ENCODE measurements at places on chromosomes 3 and 15. TPM values are rescaled to one million over a fixed set of nuclear protein-coding genes. Genes with fewer than 3 reads are reported as not detected.

Gene GOLGA8S
- 0.24 TPM for total RNA-seq

Gene RBPMS2
- total RNA-seq = 7.9 TPM

Gene MORC1
- not detected for total RNA-seq

- no peak overlapping the region for H3K4me3 ChIP-seq
- no peaks in the 10 kb centered on the region for H3K36me3 ChIP-seq
- H3K27ac ChIP-seq = no peak overlapping the region
- no peaks in the 10 kb centered on the region for H3K4me1 ChIP-seq
- H3K27me3 ChIP-seq = no peaks in the 10 kb centered on the region
These were observed 13.4 kb downstream of the B3GNT5 start for GRCh38 chr3:183266454-183266853.

DNA sequence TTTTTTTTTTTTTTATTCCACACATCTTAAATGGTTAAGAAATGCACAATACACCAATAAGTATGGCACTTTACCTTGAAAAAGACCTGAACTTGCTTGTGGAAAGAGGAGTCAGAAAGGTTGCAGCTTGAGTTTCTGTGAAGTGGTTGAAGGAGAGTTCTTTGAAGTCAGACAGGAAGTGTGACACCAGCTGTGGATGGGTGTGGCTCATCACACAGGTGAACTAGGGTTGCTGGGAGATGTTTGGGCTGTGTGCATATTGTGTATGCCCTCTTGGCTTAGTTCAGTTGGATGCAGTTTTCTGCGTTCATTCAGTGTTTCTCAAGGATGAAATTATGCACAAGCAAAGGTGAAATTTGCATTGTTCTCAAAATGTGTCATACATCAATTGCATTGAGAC lies 6.3 kb downstream of the AEN start:
- no peak for DNase-seq
- no peaks in the 10 kb centered on the region for H3K4me1 ChIP-seq
- no peaks in the 10 kb centered on the region for H3K27me3 ChIP-seq
- H3K36me3 ChIP-seq = no peaks in the 10 kb centered on the region
- H3K4me3 ChIP-seq = no peak overlapping the region

- no peaks in the 10 kb centered on the region for H3K4me1 ChIP-seq
- no peak overlapping the region for H3K27ac ChIP-seq
- no peak overlapping the region for H3K4me3 ChIP-seq
- no peaks in the 10 kb centered on the region for H3K27me3 ChIP-seq
- H3K36me3 ChIP-seq = no peaks in the 10 kb centered on the region
These were observed 41.1 kb upstream of the SEC61A1 start for GRCh38 chr3:128011140-128011539.

DNA sequence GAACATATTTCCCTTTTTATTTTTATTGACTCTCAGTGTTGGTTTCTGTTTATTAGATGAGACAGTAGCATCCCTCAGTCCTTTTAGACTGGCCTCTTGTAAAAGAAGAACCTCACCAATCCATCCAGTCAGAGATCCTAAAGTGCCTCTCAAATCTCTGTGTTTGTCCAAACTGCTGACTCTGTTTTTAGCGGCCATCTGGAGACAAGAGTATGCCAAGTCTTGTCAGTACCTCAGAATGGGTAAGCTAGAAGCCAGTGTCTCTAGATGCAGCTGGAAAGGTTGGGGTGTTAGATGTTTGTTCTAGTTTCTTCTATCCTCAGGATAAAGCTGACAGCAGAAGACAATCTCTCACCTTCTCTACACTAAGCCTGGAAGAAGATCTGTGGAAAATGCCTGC lies 537.7 kb upstream of the ZNF385D start:
- H3K27ac ChIP-seq = no peak overlapping the region
- no peak for DNase-seq
- H3K36me3 ChIP-seq = no peaks in the 10 kb centered on the region
- H3K4me1 ChIP-seq = no peaks in the 10 kb centered on the region
- no peak overlapping the region for H3K4me3 ChIP-seq
- H3K27me3 ChIP-seq = no peaks in the 10 kb centered on the region

DNA sequence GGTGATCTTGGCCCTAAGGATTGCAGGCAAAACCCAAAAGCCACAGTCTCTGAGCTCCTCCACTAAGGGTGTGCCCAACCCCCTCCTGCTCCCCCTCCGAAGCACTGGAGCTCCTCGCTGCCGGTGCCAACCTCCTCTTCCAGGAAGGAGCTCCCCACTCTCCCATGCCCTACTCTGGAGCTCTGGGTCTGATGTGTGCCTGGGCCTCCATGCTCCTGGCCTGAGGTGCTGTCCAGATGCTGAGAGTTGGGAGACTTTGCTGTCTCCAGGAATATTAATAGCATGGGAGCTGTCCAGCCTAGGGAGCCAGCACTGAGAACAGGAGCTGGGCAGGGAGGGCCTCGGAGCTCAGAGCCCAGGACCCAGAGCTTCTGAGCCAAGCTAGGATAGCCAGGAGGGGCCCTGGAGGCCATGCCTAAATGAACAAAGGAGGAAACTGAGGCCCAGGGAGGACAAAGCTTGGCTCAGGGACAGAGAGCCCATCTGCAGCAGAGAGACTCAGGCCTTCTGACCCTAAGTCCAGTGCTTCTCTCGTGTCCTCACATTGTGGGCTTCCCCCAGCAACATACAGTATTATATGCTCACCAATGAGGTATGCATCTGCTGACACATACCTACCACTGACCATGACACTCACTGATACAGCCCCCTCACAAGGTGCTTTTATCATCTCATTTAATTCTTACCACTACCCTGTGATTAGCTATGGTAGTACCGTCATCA lies 36.9 kb upstream of the HERC1 start:
- H3K36me3 ChIP-seq = no peaks in the 10 kb centered on the region
- no peak overlapping the region for H3K27ac ChIP-seq
- DNase-seq = no peak
- no peaks in the 10 kb centered on the region for H3K27me3 ChIP-seq
- no peaks in the 10 kb centered on the region for H3K4me1 ChIP-seq

GRCh38 chr3:107117922-107118536 lies 259.2 kb upstream of the CCDC54 start:
- H3K27me3 ChIP-seq = no peaks in the 10 kb centered on the region
- H3K27ac ChIP-seq = peak overlapping the region; percentile 32
- no peak overlapping the region for H3K4me3 ChIP-seq
- no peaks in the 10 kb centered on the region for H3K36me3 ChIP-seq

DNA sequence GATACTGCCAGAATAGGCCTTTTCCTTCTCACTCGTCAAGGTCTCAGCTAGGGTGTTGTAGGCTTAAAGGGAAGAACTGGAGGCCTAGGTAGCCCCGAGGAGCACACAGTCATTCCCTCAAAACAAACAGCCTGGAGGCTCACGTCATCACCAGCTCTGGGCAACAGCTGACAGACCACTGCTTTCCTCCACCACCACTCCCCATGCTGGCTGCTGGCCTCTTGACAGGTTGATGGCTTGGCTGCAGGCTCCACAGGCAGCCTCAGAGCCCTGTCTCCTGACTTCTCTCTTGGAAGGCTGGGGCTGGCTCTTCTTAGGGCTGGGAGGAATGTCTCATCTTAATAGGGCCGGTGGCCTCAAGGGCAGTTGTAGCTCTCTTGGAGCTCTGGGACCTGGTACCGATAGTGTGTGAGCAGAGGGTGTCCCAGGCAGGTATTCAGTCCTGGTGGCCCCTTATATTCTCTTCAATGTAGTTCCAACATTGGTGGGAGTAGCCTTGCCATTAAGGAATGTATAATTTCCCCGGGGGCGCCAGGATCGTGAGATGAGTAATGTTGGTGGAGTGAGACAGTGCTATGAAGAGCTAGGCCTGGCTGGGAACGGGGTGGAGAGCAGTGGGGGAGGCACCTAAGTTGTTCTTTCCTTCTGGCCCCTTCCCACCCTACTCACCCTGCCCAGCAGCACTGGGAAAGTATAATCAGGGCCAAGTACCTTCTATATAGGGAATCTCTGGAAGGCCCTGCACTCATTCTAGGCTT lies 6.1 kb upstream of the AP2M1 start:
- H3K27me3 ChIP-seq = no peaks in the 10 kb centered on the region
- H3K4me3 ChIP-seq = no peak overlapping the region
- DNase-seq = peak; percentile 47
- H3K27ac ChIP-seq = peak overlapping the region; percentile 23
- H3K36me3 ChIP-seq = no peaks in the 10 kb centered on the region
- H3K4me1 ChIP-seq = no peaks in the 10 kb centered on the region
